ENCODE measurements at places on chromosomes 5 and 9.

DNA sequence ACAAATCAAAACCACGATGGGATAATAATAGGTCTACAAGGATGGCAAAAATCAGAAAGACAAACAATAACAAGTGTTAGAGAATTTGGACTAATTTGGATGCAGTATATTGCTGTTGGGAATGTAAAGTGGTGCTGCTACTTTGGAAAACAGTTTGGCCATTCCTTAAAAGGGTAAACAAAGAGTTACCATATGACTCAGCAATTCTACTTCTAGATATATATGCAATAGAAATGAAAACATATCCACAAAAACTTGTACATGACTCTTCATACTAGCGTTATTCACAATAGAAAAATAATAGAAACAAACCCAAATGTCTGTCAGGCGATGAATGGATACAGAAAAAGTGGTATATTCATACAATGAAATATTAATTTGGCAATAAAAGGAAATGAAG is 58.3 kb downstream of the JAK2 start:
- no peak for DNase-seq

- DNase-seq = no peak
Measured at GRCh38 chr9:71662082-71662481, 106.2 kb downstream of the CEMIP2 start.

- DNase-seq = no peak
Measured at GRCh38 chr5:61311836-61312808, 19.9 kb upstream of the ZSWIM6 start.

DNA sequence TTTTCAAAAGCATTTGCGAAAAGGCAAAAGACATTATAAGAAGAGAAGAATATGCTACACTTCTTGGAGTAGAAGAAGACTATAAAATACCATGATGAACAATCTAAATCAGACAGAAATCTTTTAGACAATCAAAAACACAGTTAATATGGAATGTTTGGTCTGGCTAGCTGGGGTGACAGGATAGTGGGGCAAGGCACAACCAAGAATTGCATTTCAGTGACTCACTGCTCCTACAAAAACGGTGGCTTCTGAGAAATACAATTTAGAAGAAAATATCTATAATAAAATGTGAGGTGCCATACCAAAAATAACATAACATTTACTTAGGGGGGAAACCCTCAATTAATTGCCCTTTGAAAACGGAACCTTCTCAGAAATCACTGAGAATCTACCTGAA is 363.4 kb downstream of the NPR3 start:
- DNase-seq = no peak

- no peak for DNase-seq
Measured at GRCh38 chr9:34665067-34665380, 2.6 kb upstream of the CCL27 start.

- DNase-seq = peak; percentile 16
Measured at GRCh38 chr9:136170006-136170901, 34.7 kb downstream of the LHX3 start.

- no peak for DNase-seq
Measured at GRCh38 chr5:11009576-11009975, 248.5 kb upstream of the DAP start.

- DNase-seq = peak; percentile 66
Measured at GRCh38 chr5:131640043-131640856, 5.2 kb upstream of the RAPGEF6 start.

DNA sequence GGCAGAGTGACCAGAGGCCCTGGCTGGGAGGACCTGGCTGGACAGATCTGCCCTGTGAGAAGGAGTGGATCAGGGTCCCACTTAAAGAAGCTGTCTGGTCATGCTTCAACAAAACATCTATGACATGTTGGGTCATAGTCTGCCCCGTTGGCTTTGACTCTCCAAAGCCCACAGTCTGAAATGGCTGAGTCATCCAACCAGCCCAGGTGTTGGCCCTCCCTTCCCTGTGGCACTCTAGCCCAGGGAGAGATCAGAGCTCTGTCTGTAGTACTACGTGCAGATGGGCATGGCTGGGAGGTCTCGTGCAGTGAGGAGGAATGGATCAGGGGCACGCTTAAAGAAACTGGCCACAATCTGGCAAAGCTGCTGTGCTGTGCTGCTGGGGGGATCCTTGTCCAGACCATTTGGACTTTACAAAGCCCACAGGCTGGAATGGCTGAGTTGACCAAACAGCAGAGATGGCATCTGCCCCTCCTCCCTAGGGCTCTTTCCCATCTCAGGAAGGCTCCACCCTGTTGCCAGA is 206.1 kb downstream of the TUSC1 start:
- DNase-seq = no peak

GRCh38 chr5:153153086-153153485 is 337.4 kb upstream of the GRIA1 start:
- DNase-seq = no peak

GRCh38 chr9:135960411-135961276 is 529 bp downstream of the UBAC1 start:
- no peak for DNase-seq

DNA sequence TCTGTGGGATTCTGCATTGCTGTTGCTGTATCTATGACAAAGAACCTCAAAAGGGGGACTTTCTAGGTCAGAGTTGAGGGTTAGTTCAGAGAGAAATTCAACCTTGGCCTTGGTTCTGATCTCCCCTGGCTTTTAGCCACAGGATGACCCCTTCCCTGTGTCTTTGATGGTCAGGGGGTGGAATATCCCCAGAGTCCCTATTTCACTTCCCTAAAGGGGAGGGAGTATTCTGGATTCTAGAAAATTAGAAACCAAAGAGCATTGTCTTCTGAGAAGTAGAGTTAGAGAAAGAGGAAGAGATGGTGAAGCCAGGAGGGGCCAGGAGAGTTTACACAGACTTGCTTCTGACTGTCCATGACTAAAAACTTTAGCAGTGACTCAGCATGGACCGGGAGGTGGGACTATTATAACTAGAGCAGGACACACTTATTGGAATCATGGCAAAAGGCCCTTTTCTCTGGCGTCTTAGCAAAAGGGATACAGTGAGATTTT is 56.2 kb upstream of the LPAR1 start:
- no peak for DNase-seq

All from T-helper 2 cell treated with Interferon-gamma antibody and Interleukin-4, amounts not matched to agents 5 μg/mL and 100 μg/mL, for 36 hours (primary cell).